ENCODE measurements at places on chromosomes 5 and 9. TPM values are rescaled to one million over a fixed set of nuclear protein-coding genes. Genes with fewer than 3 reads are reported as not detected.

DNA sequence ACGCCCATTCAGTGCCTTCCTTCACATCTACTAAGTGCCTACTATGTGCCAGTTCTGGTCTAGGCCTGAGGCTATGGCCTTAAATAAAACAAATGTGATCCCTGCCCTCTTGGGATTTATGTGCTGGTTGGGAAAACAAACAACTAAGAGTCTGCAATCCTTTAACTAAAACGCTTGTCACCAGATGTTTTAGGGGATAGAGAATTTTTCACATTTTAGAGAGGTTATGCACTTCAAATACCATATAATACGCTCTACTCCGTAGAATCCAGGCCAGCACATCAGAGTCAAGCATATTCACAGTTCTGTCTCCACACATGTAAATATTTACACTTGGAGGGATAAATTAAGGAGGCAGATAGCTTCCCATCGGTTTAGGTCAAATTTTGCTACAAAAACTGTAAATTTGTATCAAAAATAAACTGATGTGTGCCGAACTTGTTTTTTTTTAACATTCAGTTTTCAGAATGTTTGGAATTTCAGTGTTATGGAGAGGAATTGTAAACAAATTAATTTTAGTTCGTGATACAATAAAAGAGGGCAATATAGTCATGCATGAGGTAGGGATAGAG is 22.0 kb upstream of the ADRA1B start:
- H3K4me1 ChIP-seq: peaks cover 4% of the 10 kb centered on the region

GRCh38 chr5:130773813-130774212 is 391.2 kb downstream of the HINT1 start:
- no peaks in the 10 kb centered on the region for H3K27me3 ChIP-seq
- no peak overlapping the region for H3K27ac ChIP-seq
- DNase-seq: no peak
- no peaks in the 10 kb centered on the region for H3K4me1 ChIP-seq

GRCh38 chr9:105369911-105370310 is 77.9 kb upstream of the FSD1L start:
- peaks cover 5% of the 10 kb centered on the region for H3K4me1 ChIP-seq
- H3K4me3 ChIP-seq: no peak overlapping the region
- no peak overlapping the region for H3K27ac ChIP-seq

GRCh38 chr9:30301271-30301963 is 2083.0 kb upstream of the ACO1 start:
- no peak overlapping the region for H3K4me3 ChIP-seq
- H3K4me1 ChIP-seq: peaks cover 5% of the 10 kb centered on the region
- peak; percentile 19 for DNase-seq
- H3K36me3 ChIP-seq: peaks cover 3% of the 10 kb centered on the region
- peak overlapping the region; percentile 96 for H3K27ac ChIP-seq

DNA sequence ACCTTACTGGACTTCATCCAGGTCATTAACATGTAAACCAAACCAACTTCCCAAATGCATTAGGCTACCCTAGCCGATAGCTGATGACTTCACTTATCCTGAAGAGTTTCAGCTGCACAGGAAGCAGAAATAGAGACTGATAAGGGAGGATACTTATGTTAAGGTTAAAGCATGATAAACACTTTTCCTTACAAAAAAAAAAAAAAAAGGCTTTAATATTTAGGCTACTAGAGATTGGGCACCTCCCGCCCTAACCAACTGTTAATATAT is 1.6 kb upstream of the MEF2C start:
- no peak for DNase-seq
- H3K36me3 ChIP-seq: peaks cover 6% of the 10 kb centered on the region

CDC20B gene
- total RNA-seq: not detected

SHOC1 gene
- not detected for total RNA-seq

LRRC70 gene
- 35.0 TPM for total RNA-seq

SPINK7 gene
- not detected for total RNA-seq

HAPLN1 gene
- total RNA-seq: 42.1 TPM

Measured in endothelial cell (in vitro differentiated cells).